ENCODE measurements at places on chromosomes 16 and 17. TPM values are rescaled to one million over a fixed set of nuclear protein-coding genes. Genes with fewer than 3 reads are reported as not detected.

TNS4 gene
- total RNA-seq, result 10.4 TPM

TMEM11 gene
- 20.9 TPM for total RNA-seq

OR3A2 gene
- total RNA-seq, result 0.31 TPM

TEKT1 gene
- not detected for total RNA-seq

DPEP3 gene
- total RNA-seq, result not detected

CORO1A gene
- total RNA-seq, result 14.8 TPM

ACSM5 gene
- not detected for total RNA-seq

- no peak for DNase-seq
These were observed 5.7 kb downstream of the MMP15 start for GRCh38 chr16:58031016-58031800.

DNA sequence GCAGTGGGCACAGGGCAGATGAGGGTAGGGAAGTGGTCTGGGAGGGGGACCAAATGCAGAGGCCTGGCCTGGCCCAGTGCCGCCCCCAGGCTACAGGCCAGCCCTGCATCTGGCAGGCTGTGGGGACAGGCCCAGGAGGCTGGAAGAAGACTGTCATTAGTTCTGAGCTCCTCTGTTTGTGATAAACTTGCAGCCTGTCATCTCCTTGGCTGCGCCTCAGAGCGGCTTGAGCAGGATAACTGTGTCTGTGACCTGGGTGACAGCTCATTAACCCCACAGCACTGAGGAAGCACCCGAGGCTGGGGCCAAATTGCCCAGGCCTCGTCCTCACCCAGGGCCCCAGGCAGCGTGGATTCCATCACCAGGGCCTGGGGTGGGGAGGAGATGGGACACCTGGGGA lies 23.9 kb downstream of the ABCC3 start:
- no peak for DNase-seq

DNA sequence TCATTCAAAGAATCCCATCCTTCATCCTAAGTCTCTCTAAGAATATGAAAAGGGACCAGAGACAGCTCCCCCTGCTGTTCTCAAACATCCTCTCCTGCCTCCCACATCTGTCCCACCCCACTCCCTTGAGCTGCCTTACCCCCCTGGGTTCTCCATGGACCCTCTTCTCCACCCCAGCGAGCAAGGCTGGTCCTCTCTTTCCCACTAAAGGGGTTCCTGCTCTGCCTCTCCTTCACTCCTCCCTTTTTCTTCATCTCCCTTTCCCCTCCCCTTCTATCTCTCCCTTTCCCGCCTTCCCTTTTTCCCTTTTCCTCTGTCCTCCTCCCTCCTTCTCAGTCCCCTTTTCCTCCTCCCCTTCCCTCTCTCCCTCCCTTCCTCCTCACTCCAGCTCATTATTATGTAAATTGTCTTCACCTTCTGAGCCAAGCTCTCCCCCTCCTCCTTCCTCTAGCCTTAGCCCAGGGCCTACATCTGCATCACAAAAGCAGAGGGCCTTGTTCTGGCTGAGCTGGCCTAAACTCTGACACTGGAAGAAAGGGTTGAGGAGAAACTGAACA lies 90.0 kb downstream of the GNAO1 start:
- DNase-seq, result no peak

DNA sequence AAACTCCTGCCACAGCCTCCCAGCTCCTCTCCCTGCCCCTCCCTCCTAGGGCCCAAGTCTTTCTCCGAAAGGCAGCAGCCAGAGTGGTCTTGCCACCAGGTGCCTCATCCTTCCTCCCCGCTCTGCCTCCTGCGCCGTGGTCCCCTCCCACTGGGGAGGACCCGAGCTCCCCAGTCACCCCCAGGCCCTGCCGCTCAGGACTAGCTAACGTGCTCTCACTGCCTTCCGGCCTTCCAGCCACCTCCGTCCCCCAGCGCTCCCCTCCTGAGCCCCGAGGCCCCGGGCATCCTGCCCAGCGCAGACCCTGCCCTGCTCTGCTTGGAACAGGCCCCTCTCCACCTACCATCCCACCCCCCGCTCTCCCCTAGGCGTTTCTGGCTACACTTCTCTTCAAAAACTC lies 19.4 kb upstream of the COL1A1 start:
- no peak for DNase-seq

DNA sequence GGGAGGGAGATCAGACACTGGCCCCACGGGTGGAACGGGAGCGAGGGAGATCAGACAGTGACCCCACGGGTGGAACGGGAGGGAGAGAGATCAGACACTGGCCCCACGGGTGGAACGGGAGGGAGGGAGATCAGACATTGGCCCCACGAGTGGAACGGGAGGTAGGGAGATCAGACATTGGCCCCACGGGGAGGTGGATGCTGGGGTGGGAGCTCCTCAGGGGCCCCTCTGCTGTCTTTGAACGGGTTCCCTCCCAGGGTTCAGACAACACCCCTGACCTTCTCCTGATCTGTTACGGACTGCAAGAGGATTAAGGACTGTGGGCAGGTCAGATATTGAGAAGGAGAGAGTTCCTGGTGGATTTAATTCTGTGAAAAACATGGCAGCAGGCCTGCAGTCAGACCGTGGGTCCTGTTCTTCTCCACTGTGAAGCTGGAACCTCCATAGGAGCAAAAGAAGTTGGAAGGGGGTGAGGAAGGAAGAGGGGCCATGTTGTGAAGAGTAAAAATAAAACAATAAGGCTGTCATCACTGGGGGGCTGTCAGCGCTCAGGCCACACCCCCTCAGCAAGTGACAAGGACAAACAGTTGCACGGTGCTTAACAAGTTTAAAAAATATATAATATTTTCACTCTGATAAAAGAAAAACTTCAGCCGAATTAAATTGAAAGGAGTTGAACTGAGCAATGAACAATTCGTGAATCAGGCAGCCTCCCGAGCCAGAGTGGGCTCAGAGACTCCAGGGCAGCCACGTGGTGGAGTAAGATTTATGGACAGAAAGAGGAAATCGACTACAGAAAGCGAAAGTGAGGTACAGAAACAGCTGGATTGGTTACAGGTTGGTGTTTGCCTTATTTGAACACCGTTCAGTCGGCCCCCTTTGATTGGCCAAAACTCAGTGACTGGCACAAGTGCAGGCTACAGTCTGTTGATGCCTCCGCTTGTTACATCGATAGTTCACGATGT lies 348.7 kb upstream of the TNRC6C start:
- DNase-seq, result peak; percentile 39

DNA sequence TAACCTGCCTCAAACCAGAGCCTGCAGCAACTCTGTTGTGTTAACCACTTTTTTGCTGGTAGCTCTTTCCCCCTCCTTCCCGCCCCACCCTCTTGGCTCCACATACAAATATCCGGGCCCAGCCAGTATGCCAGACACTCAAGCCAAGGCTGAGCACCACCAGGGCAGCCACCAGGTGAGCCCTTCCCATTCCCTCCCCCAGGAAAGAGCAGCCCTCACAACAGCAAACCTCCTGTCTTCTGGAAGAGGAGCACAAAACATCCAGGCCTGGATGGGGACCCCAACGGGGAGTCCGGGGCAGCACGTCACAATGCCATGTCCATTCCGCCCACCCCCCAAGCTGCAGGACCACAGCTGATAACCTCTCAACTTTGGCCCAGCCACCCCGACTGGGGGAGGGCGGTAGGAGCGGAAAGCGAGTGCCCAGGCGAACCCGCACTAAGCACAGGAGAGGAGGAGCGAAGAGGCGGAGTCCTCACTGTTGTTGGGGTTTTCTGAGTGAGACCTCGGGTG lies 757 bp downstream of the ORMDL3 start:
- DNase-seq, result peak; percentile 21

DNA sequence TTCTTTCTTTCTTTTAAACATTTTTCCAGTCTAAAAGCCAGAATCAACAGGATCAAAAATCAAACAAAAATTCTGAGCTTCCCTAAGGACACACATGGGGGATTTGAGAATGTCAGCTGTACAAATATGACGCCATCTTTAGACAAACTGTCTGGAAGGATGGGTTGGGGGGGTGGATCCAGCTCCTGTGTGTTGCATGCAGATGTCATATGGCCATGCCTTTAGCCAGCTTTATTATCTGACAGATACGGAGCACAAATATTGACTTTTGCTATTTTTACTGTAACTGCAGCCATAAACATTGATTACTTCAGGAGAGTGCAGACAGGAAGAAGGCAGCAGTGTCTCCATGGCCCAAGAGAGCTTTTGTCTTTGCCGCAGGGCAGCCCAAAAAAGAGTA lies 279.4 kb upstream of the ELAC2 start:
- DNase-seq, result peak; percentile 50

DNA sequence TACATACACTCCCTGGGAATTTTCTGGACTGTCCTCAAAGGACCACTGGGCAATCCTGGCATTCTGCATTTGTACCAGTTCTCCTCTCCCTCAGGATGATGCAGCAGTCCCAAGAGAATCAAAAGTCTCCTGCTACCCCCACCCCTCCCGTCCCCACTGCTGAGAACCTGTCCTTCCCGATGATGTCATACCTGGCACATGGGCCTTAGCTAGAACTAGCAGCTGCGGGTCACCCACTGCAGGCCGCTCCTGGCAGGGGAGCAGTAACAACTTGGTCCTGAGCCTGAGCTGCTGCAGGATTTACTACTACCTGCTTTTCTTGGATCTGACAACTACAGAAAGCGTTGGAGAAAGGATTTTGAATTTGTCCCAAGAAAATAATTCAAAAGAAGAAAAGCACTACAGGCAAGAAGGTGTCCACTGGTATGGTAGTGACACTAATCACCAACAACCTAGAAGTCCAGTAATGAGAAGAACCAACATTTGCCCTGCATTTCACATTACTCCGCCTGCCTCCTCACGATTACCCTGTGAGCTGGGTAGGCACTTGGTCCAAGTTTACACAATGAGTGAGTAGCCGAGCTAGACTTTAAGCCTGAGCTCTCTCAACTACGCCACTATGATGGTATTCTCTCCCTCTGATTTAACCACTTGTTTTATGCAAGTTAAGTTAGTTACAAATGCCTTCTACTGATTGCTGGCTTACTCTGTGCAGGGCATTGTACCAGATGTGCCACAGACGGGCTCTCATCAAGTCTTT lies 55.3 kb upstream of the ETV4 start:
- peak; percentile 88 for DNase-seq

GRCh38 chr17:45108595-45109521 lies 23.5 kb downstream of the PLCD3 start:
- no peak for DNase-seq

DNA sequence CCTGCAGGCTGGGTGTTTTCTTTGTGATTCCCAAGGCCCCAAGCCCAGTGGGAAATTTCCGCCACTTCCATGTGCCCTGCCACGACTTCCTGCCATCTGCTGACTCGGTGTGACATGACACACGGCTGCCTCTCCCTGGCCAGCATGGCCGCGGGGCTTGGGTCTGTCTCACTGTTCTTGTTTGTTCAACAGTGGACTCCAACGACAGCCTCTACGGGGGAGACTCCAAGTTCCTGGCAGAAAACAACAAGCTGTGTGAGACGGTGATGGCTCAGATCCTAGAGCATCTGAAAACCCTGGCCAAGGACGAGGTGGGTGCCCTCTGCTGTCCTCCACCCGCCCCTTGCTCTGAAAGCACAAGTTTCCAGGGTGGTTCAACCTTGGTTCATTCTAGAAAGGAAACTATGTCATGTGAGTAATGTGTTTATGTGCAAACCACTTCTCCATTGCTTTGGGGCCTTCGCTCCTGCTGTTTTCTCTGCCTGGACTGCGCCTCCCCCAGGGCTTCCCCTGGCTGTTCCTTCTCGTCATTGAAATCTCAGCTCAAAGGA lies 26.8 kb downstream of the KNOP1 start:
- no peak for DNase-seq

DNA sequence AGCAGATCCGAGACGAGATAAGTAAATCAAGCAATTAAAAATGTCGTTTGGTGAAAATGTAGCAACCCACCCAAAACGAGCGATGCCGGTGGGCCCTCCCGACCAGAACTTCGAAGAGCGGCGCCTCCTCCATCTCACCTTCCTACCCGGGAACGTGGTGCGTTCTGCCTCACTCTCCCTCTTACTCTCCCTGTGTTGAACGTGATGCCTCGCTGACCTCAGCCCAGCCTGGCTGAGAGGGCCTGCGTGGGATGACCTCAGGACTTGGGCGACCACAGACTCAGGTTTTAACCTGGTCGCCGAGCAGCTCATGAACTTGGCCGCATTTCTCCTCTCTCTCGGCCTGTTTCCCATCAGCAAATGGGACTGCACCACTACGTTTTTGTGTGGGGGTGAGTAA lies 69.7 kb upstream of the RPL38 start:
- no peak for DNase-seq

GRCh38 chr17:74037320-74037719 lies 166.2 kb upstream of the RPL38 start:
- peak; percentile 85 for DNase-seq

- DNase-seq, result no peak
These were observed 45.1 kb downstream of the CMTM4 start for GRCh38 chr16:66651474-66651765.

DNA sequence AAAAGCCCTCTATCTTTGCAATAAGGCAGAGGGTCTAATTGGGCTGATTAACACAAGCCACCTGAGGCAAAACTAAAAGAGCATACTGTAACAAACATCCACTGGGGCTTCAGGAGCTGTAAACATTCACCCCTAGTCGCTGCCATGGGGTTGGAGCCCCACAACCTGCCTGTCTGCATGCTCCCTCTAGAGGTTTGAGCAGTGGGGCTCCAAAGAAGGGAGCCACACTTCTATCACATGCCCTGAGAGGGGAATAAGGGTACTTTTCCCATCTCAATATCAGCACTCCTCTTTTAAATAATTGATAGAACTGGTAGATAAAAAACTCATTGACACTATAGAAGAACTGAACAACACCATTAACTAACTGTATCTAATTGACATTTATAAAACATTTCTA lies 130.1 kb upstream of the COX10 start:
- no peak for DNase-seq

DNA sequence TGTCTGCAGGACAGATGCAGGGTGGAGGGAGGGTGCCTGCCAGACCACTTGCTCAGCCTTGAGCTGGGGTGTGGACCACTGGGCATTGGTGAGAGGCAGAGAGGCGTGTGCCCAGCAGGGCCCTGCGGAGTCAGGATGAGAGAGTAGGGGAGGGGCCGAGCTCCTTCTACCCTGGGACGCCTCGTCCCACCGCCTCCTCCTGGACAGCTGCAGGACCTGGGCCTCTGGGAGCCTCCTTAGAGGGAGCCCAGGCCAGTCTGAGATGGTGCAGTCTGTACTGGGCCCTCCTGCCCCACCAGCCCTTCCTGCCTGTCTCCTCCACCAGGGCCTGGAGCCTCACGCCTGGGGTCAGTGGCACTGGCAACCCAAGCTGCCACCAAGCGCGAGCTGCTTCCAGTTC lies 35.9 kb upstream of the ACSF3 start:
- DNase-seq, result no peak

DNA sequence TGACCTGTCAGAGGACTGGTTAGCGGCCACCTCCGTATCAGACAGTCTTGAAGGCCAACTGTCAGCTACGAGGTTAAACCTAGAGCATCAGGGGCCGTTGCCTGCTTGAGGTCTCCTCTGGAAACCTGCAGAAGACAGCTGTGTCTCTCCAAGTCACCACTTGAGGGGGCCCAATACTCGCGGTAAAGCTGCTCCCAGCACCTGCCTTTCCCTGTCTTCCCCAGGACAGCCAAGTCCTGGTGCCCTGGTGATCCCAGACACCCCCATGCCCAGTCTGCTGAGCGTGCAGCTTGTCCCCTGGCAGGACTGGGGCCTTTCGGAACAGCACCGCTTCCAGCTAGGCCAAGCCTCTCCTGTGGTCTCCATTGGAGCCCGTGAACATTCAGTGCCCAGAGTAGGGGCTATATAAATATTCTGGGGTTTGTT lies 80.1 kb downstream of the DNAH17 start:
- DNase-seq, result peak; percentile 90

All from tongue (tissue), 3 donors.